ENCODE measurements at places on chromosomes 13 and 19.
A peak's percentile ranks its signal among the peaks of the same experiment; 100 is the strongest.

- no peak for DNase-seq
These were observed 7.0 kb upstream of the TMEM161A start for GRCh38 chr19:19145281-19145680.

- peak; percentile 79 for DNase-seq
These were observed 9.7 kb upstream of the ILF3 start for GRCh38 chr19:10644260-10645007.

DNA sequence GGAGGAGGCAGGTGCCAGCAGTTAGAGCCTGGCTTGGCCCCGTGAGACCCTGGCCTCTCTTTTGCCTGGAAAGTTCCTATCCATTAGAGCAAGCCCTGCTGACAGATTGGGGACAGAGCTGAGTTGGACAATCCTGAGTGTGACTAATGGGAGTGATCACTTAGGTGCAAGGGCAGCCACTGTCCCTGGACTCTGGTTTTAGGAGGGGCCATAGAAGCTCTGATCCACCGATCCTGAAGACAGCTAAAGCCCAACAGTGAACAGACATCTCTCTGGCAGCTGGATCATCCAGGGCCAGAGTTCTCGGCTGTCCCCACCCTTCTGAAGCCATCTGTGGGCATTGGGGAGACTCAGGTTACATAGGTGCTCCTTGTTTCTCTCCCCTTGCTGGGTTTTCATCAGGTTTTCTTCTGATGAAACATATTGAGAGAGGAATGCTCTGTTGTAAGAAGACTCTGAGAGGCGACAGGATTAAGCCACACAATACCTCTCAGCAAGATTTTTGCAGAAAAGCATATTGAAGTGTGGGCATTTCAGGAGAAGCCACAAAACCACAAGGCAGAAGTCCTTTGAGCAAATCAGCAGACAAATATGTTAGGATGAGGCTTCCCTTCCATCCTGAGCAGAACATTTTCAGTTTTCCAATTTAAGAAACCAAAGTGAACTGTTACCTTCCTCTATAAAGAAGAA is 288.0 kb upstream of the MAB21L1 start:
- no peak for DNase-seq

DNA sequence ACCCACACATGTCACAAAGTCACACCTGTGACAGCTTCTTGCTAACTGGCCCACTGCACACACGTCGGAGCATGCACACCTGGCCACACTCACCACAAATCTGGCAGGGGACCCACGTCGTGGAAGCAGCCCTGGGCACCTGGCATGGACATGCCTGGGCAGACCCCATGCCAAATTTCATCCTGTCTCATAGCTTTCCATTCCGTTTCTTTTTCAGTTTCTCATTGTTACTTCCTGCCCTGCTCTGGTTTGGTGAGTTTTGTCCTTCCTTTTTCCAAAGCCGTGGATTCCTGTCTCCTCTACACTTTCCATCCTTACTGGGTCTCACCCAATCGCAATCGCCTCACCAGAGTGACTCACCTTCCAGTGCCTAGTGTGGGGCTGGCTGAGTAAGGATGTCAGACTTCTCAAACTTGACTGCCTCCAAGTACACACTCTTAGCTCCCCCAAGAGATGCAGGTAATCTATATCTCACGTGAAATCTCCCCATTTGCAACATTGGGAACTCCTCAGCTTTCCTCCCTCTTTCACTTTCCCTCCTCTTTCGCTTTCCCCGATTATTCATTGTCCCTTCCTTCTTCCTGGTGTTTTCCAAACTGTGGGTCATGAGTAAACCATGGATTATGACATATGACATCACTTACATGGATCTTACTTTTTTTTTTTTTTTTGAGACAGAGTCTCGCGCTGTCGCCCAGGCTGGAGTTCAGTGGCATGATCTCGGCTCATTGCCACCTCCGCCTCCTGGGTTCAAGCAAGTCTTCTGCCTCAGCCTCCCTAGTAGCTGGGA is 1.6 kb upstream of the BBC3 start:
- DNase-seq: no peak

GRCh38 chr13:65188721-65189120 is 2041.4 kb downstream of the PCDH9 start:
- DNase-seq: no peak

DNA sequence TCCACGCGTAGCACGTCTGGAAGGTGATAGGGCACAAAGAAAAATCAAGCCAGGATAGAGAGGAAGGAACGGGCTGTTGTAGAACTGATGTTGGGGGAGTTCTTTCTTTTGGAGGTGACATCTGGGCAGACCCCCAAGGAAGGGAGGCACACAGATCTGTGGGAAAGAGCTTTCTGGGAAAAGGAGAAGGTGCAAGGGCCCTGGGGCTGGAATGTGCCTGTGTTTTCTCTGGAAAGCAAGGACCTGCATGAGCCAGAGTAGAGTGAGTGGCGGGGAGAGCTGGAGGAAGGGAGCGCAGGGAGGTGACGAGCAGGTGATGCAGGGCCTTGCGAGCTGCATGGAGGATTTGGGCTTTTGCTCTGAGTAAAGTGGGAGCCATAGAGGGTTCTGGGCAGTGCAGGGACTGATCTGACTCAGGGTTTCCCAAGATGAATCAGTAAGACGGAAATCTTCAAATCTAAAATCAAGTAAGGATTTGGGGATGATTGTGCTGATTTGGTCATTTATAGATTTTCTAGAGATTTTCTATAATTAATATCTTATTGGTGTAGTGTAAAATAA is 30.8 kb downstream of the SMARCA4 start:
- DNase-seq: no peak

DNA sequence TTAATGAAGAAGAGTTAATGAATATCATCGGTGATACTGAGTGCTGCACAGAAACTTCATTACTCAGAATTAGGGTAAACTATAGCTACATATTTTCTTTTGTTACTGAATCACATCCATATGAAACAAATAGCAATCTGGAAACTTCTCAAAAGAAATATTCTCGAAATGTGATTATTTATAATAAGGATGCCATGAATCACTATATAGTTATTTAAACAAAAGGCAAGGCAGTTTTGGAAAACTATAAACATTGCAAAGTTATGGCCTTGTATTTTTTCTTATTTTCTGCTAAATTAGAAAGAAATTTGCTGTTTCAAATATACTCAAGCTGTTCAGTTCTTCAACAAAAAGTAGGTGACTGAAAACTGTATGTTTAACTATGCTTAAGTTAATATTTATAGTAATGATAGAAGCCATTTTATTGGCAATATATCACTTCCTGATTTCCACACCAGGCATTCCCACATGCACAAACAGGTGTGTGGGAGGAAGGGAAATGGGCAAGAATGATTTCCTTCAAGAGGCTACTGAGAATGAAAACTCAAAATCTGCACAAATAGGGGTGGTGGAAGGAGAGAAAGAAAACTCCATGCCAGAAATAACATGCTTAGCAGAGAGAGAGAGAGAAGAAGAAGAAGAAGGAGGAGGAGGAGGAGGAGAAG is 74.5 kb upstream of the FRY start:
- no peak for DNase-seq

DNA sequence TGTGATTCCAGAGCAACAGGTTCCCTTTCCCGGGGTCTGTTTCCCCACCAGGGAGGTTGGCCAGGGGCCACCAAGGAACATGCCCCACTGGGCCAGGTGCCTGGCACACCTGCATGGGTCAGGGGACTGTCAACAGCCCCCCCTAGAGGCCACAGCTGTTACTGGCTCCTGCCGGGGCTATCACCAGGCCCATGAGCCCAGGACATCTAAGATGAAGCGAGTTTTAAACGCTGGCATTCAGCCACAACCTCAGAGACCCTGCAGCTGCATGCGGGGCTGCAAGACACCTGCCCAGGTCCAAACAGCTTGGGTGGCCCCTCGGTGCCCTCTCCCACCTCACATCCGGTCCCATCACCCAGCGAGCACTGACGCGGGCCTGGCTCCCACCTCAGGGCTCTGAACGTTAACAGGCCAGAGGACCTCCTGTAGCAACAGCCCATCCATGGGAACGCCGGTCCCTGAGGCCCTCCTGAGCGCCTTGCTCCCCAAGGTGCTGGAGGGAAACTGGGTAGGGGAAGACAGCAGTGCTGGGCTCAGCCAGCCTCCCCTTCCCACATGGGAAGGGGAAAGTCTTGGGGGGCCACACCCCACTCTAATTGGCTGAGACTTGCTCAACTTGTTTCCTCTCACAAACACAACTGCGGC is 12.0 kb downstream of the KHSRP start:
- no peak for DNase-seq

- no peak for DNase-seq
These were observed 218.7 kb downstream of the POSTN start for GRCh38 chr13:37379841-37380240.

DNA sequence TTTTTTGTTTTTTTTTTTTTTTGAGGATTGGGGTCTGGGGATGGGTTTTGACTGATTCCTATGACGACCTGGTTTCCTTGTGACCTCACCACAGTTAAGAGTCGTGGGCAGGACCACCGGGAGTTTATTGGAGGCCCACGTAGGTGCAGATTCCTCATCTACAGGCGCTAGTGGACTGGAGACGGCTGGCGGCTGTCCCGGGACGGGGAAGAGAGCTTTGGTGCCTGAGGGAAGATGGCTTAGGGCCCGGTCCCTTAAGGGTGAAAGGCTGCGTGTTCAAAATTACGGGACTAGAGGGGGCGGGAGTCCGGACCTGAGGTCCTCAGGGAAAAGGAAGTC is 682 bp upstream of the TEAD2 start:
- no peak for DNase-seq

GRCh38 chr19:11067356-11068113 is 21.7 kb upstream of the LDLR start:
- no peak for DNase-seq

- DNase-seq: no peak
These were observed 1.9 kb downstream of the SLITRK6 start for GRCh38 chr13:85797311-85797710.

DNA sequence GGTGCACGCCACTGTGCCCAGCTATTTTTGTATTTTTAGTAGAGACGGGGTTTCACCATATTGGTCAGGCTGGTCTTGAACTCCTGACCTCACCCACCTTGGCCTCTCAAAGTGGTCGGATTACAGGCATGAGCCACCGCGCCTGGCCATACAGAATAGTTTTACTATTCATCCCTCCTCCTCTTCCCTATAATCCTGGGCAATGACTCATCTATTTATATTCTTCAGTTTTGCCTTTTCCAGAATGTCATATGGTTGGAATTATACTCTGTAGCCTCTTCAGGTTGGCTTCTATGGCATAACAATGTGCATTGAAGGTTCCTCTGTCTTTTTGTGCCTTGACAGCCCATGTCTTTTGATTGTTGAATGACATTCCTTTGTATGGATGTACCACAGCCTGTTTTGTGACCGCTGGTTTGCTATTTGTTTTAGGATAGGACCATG is 22.2 kb upstream of the LRP3 start:
- no peak for DNase-seq

DNA sequence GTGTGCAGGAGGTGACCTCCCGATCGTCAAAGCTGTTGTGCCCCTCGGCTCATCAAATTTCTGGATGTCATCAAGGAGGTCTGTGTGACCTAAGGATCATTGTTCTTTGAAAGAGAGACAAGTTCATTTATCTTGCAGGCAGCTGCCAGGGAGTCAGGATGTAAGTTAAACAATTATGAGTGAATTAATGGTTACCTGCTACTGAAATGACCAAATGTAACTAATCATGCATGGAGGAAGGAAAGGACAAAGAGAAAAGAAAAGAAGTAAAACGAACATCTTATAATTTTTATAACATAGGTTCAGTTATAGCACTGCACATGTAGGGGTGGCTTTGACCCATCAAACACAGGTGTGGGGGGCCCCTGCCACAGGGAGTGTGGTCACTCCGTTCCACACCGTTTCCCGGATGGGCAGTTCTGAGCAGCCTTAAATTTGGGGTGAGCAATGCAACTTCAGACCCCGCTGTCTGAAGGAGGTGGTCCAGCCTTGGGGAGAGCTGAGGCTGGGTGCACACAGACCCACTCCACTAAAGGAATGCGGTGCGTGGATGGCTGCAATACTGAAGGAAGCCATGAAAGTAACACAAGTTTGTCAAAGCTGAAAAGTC is 5.3 kb downstream of the CD22 start:
- DNase-seq: no peak

DNA sequence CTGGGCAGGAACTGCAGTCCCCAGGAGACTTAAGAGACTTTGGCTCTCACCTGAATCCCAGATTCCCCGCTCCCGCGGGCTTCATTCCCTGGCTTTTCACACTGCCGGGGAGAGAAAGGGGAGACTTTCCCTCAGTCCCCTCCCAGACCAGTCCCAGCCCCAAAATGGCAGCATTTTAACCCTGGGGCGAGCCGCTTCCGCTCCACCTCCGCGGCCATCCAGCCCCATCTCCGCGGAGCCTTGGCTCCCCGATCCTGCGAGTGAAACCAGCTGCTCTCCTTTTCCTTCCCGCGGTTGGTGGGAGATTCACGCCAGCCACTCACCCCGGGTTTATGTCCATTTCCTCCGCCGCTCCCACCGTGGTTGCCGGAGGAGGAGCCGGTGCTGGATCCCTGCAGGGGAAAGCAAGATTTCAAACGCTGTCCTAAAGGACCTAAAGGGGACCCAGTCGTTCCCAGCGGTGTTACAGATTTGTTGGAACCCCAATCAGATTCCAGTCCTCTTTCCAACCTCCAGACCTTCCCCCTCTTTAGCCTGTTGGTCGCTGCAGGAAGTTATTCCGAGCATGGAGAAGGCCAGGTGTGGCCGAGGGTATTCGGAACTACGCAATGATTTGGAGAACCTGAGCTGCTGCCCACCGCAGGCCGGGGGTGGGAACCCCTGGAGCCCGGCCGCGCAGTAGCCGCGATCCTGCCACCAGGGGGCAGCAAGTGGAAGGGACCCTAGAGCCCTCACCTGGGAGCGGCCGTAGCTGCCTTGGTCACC is 3.4 kb downstream of the DMKN start:
- DNase-seq: peak; percentile 53

GRCh38 chr13:50355797-50356196 is 340.6 kb downstream of the KCNRG start:
- no peak for DNase-seq

GRCh38 chr13:23861310-23861709 is 27.9 kb downstream of the MIPEP start:
- no peak for DNase-seq

DNA sequence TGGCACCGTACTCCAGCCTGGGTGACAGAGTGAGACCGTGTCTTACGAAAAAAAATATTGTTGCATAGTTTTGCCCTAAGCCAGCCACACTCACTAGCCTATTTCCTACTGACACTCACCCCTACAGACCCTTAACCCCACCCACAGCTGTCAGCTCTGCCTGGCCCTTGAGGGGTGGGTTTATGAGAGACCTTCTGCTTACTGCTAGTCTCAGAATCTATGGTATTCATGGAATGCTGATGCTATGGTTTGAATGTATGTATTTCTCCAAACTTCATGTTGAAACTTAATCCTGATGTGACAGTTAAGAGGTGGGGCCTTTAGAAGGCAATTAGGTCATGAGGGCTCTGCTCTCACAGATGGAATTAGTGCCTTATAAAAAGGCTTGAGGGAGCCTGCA is 79.2 kb upstream of the LRCH1 start:
- DNase-seq: no peak

DNA sequence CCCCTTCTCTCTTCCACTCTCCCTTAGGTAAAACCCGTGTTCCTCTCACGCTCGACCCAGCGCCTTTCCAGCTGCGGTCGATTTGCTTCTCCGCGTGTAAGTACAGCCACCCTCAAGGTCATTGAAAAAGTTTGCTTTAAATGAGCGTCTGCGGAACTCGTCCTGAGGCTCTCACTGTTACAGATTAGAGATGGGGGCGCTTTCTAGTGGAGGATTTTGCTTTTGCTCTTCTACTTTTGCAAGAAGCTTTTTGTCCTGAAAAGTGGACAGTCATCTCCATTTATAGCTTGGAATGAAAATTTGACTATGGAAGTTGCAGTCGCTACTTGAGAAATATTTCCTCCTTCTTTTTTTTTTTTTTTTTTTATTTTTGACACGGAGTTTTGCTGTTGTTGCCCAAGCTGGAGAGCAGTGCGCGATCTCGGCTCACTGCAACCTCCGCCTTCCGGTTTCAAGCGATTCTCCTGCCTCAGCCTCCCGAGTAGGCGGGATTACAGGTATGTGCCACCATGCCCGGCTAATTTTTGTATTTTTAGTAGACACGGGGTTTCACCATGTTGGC is 595 bp upstream of the RAB20 start:
- DNase-seq: no peak

Measured in stimulated activated CD8-positive, alpha-beta memory T cell treated with anti-CD3 and anti-CD28 coated beads, Interleukin-2, amount 100 ng/mL, for 1 hour (primary cell).